ENCODE measurements at places on chromosomes 7 and 10.

- no peak for DNase-seq
Measured at GRCh38 chr7:83072576-83073517, 89.8 kb downstream of the PCLO start.

DNA sequence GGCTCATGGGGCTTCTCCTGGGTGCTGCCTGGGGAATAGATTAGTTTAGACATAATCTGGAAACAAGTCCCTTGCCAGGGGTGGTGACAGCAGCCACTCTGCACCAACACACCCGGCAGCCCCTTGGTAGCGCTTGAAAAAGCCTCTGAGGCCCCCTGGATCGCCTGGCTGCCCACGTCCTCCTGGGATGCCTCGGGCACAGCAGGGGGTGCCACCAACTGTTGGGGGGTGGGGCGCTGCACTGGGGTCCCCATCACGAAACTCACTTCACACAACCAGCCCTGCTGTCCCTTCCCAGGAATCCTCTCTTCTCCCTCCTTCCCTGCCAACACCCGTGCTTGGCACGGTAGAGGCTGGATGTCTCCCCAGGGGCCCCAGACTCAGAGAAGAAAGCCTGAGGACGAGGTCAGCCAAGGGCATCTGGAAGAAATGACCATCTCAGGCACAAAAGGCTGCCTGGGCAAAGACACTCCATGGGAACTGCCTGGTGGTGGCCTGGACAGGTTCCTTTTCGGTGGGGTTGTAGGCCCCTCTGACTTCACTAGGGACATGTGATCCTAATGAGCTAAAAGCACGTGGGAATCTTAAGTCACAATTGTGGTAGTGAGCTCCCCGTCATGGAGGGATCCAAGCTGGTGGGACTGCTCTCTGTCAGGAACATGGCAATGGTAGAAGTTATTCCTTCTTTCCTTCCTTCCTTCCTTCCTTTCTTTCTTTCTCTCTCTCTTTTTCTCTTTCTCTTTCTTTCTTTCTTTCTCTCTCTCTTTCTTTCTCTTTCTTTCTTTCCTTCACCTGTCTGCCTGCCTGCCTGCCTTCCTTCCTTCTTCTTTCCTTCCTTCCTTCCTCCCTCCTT, 11.3 kb downstream of the TMEM270 start:
- DNase-seq: no peak

- DNase-seq: no peak
Measured at GRCh38 chr10:71033396-71033980, 145.1 kb upstream of the PCBD1 start.

DNA sequence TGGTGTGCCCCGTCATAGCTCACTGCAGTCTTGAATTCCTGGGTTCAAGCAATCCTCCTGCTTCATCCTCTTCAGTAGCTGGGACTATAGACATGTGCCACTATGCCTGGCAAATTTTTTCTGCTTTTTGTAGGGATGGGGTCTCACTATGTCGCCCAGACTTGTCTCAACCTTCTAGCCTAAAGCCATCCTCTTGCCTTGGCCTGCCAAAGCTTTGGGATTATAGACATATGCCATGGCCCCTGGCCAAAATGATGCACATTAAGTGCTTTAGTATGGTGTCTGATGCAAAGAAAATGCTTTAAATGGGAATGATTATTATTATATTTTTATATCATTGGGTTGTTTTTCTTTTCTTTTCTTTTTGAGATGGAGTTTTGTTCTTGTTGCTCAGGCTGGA, 33.2 kb upstream of the VCL start:
- DNase-seq: no peak

DNA sequence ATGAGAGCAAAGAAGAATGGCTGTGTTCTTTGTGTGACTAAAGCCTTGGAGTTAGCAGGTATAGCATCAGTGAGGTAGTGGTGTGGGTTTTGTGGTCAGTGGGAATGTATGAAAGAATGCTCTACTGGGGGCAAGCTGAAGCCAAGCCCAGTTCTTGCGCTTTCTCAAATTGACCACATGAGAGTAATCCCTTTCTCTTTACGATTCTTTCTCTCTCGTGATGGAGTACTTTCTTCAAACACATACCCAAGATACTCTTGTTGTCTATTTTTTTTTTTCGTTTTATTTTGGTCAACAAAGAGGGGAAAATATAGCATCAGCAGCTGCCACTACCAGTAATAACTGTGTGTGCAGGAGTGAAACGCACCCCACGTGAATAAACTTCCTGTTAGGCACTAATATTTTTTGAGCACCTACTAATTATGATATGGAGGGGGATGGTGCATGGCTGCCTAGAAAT, 8.4 kb upstream of the PANK1 start:
- peak; percentile 91 for DNase-seq

GRCh38 chr7:151566897-151567320, 47.2 kb upstream of the RHEB start:
- no peak for DNase-seq

DNA sequence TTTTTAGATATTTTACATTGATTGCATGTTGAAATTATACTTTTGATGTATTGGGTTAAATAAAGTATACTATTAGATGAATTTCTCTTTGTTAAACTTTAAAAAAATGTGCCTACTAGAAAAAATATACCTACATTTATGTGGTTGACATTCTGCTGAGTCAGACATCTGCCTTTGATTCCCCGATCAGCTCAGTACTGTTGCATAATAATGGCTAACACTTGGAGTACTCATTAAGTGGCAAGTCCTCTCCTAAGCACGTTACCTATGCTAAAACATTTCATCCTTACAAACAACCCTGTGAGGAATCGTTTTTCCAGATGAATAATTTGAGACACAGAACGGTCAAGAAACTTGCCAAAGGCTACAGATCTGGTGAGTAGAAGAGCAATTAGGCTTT, 14.0 kb upstream of the SEM1 start:
- DNase-seq: peak; percentile 45

DNA sequence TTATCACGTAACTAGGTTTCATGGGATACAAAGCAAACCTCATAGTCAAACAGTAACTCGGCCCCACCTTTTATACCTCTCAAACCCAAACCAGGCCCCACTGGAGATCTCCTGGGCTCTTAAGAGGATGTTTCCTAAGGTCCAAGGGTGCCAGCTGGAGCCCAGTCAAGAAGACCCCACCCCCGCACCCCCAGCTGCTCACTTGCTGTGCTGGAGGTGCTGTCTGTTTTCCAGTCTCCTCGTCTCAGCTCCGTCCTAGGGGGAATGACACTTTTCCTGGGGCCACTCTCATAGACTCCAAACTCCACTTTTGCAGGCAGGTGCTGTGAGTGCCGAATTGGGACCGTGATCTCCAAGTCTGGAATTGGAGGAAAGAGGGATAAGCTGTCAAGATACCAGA, 22.7 kb upstream of the TM9SF3 start:
- no peak for DNase-seq

GRCh38 chr10:83945982-83946718, 193.2 kb upstream of the GHITM start:
- no peak for DNase-seq

GRCh38 chr10:129605986-129606518, 139.0 kb downstream of the MGMT start:
- no peak for DNase-seq

GRCh38 chr7:90625562-90625961, 29.4 kb downstream of the CDK14 start:
- DNase-seq: no peak

DNA sequence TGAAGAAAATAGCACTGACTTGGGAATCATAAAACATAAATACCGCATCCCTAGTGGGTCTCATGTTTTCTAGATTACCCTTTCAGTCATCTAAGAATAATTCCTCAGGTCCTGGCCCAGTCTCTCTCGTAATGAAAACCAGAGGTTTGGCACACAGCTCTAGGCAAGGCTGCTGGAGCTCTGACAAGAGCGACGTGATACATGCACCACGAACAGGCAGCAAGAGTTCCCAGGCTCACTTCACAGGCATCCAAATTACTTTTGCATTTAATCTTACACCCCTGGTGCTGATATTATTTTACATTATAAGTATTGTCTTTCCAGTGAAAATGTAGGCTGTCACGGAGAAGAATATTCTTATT, 105.2 kb downstream of the THSD7A start:
- DNase-seq: no peak

GRCh38 chr10:115052226-115052625, 40.9 kb upstream of the ATRNL1 start:
- no peak for DNase-seq

DNA sequence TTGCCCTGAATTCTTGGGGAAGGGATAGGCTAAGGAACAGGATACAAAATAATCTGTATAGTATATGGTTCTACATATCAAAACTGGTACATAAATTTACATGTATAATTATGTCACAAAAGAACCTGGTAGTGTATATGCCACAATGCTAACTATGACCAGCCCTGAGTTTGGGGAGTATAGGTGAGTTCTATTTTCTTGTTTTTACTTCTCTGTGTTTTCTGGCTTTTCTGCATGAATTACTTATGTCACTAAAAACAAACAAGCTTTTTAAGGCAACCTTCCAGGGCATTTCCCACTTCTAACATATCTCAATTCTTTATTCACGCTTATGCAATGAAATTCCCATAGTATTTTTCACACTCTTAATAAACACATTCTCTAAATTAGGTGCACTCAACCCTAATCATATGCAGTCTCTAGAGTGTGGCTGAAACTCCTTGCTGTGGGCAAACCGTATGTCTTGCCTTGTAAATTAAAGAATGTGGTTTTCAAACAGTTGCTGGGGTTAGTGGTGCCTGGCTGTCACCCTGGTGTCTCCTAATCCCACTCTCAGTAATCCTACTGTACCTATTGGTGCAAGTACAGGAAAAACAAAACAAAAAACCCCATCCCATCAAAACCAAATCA, 14.0 kb upstream of the INSIG1 start:
- no peak for DNase-seq

GRCh38 chr7:50556247-50556991, 8.8 kb downstream of the DDC start:
- DNase-seq: no peak

DNA sequence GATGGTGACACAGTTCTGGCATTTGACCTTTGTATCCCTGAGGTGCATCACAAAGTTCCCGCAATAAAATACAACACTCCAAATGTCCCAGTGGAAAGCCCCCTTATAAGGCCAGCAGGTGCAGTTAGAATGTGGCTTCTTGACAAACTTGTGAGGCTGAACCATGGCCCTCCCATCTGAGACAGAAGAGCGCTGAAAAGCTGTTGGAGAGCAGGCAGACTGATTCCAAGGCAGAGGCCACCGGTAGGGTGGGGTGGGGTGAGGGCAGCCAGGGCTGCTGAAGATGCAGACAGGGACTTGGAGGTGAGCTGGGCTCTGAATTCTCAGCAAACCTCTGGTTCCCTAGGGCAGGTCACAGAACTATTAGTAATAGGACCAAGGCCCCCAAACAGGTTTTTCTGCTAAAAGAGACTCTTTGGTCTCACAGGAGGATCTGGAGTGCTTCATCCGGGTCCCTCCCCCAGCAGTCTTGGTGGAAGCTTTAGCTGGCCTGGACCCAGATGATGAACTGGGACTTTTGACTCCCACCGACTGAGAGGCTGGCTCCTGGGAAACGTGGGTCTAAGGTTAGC, 15.6 kb upstream of the CHST3 start:
- DNase-seq: no peak

GRCh38 chr10:119252470-119253151, 45.2 kb downstream of the GRK5 start:
- DNase-seq: no peak

- DNase-seq: no peak
Measured at GRCh38 chr7:138864667-138865066, 66.7 kb upstream of the ATP6V0A4 start.

DNA sequence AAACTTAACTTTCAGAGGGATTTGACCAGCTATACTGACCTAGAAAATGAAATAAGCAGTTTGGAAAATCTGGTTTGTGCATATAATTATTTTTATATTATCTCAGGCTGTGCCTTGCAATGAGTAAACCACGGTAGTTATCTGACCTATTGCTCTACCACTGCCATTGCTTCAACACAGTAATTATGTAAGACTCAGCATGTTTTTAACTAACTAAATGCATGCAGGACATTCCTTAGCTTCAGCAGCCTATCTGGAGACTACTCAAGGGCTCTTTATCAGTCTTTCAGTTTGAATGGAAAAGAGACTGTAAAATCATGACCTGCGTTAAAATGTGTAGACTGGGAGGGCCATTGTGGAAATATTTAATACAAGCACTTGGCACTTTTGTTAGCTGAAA, 22.5 kb downstream of the CHN2 start:
- DNase-seq: no peak

- no peak for DNase-seq
Measured at GRCh38 chr7:107090457-107090856, 46.0 kb downstream of the PRKAR2B start.

GRCh38 chr10:69687426-69687825, 57.4 kb downstream of the FAM241B start:
- DNase-seq: no peak

DNA sequence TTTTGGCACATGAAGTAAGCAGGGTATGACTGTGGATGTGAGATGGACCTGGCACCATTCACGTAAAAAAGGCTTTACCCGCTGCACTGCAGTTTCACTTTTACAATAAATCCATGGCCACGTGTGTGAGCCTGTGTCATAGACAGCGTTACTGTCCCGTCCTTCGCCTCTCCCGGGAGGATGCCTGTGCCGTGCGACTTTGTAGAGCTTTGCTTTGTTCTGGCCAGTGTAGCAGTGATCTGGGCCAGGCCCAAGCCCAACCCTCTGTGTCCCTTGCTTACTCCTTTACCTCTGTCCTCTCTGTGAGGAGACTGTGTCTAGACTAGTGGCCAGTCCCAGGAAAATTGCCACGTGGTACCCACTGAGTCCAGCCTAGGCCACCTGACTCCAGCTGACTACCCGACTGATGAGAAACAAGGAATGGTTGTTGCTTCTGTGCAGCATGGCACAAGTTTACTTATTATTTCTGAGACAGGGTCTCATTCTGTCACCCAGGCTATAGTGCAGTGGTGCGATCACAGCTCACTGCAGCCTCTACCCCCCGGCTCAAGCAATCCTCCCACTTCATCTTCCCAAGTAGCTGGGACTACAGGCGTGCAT, 48.1 kb downstream of the JAKMIP3 start:
- DNase-seq: no peak

DNA sequence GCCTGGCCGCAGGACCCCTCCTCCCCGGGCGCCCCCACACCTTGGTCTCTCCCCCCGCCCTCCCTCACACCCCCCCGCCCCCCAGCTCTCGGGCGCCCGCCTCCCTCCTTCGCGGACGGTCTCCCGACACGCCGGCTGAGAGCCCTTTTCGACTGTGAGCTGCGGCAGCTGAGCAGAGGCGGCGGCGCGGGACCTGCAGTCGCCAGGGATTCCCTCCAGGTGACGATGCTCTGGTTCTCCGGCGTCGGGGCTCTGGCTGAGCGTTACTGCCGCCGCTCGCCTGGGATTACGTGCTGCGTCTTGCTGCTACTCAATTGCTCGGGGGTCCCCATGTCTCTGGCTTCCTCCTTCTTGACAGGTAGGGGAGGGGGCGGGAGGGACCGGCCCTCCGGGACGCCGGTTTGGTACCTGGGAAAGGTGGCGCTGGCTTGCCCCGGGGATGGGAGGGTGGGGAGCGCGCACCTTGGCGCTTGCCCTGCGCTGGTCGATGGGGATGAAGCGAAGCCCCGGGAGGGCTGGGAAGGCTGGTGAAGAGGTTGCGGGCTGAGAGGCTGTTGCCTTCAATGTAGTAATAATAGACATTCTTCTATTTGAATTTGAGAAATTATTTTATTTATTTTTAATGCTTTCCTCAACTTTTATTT, at the start of gene BMPER:
TSS of gene BMPER (plus strand) at position 151 of the 644 bp plus-strand sequence. CDS start at position 226, 75 bp downstream.
- DNase-seq: peak; percentile 82

GRCh38 chr10:24911029-24911428, 41.4 kb downstream of the PRTFDC1 start:
- no peak for DNase-seq

GRCh38 chr10:92760609-92761008, 70.9 kb downstream of the HHEX start:
- DNase-seq: no peak

- DNase-seq: no peak
Measured at GRCh38 chr10:25843551-25844170, 90.4 kb upstream of the MYO3A start.
